Activated T-helper 17 cell treated with anti-CD3 and anti-CD28 coated beads, Interleukin-2, amount 50 U/mL, for 72 hours (primary cell): ENCODE measurements at places on chromosomes 7 and 10.

- ATAC-seq = no peak
Observed at GRCh38 chr7:101106386-101106785, 20.5 kb upstream of the SERPINE1 start.

- no peak for ATAC-seq
Observed at GRCh38 chr10:7826971-7827370, 8.7 kb downstream of the TAF3 start.

DNA sequence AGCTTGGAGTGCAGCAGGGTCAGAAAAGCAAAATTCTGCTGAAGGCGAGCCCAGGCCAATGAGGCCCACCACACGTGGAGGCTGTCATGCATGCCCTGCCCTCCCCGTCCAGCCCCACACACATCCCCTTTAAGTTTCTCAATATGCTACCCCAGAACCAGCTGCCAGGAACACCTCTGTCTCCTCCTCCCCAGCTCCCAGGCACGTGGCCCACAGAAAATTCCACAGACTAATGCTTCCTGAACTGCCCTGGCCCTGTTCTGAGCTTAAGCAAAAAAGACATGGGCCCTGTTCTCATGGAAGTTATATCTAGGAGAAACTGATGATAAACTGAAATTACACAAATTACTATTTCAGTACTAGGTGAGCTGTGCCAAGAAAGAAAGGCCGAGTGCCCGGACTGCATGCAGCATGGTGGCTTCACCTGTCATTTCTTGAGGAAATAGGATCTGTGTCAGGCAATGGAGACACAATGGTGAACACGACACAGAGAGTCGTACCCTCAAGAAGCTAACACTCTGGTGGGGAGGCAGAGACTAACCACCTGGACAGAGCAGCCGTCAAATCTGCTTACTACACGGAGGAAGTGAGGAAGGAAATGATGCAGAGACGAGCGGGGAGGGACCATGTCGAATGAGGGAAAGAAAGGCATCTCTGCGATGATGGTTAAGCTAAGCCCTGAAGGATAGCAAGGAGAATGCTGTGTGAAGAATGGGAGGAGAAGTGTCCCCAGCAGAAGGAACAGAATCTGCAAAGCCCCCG, 44.5 kb downstream of the PODXL start:
- no peak for ATAC-seq

GRCh38 chr7:98976396-98977185, 98.3 kb downstream of the TRRAP start:
- no peak for ATAC-seq

DNA sequence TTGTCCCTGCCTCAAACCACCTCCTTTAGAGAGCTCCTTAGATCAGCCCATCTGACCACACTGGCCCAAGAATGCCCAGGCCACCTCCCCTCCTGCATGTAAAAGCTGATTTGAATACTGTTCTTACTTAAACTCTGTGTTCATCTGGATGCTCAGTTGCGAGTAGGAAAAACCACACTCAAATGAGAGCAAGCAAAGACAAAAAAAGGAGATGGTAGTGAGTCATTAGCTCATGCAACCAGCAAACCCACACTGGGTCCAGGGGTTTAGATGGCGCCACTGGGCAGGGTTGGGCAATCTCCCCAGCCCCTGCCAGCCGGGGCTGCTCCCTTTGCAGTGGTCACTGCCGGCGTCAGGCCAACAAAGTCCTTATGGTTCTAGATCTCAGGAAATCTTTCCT, 32.7 kb downstream of the TSPAN15 start:
- no peak for ATAC-seq

GRCh38 chr7:72336382-72336631, 75.8 kb downstream of the CALN1 start:
- no peak for ATAC-seq

DNA sequence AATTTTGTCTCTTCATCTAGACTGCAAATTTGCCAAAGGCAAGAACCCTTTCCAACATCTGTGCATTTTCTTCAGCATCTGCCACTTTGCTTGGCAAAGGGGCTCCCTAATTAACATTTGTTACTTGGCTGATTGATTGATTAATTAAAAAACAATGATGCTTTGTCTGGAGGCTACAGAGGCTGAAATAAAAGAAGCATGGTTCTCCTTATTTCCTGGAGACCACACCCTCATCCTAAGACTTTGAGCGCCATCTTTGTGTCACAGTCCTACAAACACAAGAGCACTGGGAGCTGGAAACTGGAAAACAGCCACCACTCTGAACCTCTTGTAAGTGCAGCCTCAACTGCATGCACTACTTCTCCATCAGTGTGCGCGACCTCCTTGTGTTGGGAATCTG, 189.2 kb downstream of the C7orf25 start:
- ATAC-seq = no peak

DNA sequence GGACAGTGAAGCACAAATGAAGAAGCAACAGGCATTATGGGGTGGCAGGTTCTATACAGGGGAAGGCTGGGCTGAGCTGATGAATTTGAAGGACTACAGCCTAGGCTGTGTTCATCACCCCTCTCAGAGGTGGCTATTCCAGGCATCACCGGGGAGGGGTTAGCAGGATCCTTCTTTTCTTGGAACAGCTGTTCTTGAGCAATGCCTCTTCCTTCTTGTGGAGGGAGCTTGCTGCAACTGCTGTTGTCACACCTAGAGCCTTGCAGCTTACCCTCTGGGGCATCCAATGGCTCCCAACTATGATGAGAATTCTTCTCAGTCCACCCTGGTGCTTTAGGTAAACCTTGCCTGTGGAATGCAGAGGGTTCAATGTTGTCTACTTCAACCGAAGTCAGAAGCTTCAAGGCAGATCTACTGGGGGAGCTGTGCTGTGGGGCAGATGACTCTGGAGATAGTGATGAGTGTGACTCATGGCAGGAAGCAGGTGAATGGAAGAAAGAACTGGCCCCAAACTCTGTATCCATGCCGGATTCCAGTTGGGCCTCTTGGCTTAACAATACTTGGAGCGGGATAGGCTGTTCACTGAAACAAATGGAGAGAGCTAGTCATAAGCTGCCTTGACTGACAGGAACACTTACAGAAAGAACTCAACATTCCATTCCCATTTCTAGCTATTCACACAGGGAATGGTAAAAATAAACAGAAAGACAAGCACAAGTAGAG, 21.5 kb upstream of the PPP3CB start:
- no peak for ATAC-seq

DNA sequence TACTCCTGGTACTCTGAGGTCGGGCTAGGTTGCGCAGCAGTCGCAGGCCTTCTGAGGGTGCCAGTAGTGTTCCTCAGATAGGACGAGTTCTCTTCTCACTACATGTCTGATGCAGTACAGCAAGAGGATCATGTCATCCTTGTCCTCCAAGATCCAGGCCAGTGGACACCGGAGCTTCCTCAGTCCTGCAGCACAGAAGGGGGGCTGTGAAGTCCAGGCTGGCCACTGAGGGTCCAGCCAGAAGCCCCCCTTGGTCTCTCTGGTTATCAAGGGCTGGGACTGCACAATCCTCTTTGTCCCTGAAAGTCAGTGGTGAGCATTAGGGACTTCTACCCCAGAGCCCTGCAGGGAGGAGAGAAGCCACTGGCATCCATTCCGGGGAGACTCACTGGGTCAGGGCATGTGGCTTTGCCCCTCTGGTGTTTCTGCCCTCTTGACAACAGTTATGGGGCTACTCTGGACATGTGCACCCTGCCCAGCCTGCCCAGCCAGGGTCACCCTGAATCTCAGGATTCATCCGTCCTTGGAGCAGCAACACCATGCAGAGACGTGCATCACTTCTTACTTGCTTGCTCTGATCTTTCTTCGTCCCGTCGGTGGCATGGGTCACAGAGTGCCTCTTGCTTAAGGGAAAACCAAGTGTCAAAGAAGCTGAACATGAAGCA, 125.7 kb downstream of the ADCY1 start:
- no peak for ATAC-seq

DNA sequence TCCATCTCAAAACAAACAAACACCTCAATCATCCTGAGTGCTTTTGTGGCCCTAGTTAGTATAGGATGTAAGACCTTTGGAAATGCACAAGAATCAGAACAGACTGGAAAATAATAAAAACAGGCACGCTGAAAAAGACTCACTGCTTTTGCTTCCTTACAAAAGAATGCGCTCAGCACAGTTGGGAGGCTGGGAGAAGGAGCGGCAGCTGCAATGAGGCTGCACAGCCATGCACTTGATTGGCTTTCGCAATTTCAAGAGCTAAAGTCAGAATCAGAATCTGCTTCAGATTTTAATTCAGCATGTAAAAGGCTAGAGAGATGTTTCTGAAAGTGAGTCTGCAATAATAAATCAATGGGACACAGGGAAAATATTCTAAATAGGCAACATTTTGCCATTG, 97.2 kb downstream of the FRMD4A start:
- ATAC-seq = no peak

- ATAC-seq = no peak
Observed at GRCh38 chr7:45590679-45591057, 16.5 kb downstream of the ADCY1 start.

GRCh38 chr10:86139066-86139657, 227.4 kb downstream of the GRID1 start:
- peak; percentile 20 for ATAC-seq

DNA sequence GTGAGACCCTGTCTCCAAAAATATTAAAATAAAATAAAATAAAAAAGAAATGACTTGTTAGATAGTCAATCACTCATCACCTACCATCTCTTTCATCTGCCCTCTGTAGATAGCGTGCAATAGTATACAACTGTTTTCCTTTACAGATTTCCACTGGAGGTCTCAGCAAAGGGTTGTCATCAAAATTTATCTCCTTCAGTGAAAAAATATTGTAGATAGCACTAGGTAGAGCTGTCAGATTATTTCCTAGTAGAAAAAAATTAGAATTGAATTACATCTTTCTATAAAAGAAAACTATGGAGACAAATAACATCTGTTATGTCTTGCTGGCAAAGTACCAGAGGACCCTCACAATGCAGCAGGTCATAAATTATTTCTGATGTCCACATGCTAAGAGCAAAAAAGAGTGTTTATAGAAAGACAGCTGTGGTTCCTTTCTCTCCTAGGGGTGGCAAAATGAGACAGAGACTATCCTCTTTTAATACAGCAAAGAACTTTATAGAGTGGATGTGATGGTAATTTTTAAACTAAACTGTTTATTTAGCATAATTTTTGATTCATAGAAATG, 16.3 kb upstream of the CYP51A1 start:
- no peak for ATAC-seq

- ATAC-seq = no peak
Observed at GRCh38 chr10:11563936-11564335, 47.5 kb downstream of the USP6NL start.

- ATAC-seq = no peak
Observed at GRCh38 chr10:119715628-119716505, 10.0 kb upstream of the INPP5F start.

DNA sequence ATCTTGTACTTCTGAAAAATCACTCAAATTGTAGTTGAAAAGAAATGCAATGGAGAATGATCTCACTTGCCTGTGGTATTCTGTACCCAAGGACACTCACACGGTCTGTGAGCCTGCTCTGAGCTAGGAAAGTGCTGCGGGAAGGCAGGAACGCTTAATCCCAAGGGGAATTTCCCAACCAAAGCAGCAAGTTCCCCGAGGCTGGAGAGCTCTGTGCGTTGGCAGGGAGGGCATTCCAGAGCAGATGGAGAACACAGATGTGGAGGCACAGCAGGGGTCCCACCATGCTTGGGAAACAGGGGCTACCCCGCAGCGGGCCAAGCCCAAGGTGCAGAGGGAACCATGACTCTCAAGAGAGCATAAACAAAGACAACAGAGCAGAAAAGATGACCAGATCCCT, 13.6 kb downstream of the SVIL start:
- ATAC-seq = no peak

DNA sequence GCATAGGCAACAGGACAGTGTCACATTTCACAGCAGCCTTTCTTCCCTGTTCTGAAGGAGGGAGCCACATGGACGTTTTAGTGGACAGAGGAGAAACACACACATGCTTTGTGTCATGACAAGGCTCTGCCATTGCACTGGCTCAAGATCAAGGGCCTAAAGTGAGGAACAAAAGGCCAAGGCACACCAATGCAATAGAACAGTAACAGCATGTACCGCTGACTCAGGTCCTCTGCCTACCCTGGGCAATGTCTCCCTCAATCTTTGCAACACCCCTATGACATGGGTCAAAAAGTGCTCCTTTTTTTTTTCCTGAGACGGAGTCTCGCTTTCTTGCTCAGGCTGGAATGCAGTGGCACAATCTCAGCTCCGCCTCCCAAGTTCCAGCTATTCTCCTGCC, 57.8 kb upstream of the SDK1 start:
- ATAC-seq = no peak

GRCh38 chr7:2504889-2505375, 14.6 kb upstream of the LFNG start:
- ATAC-seq = no peak

GRCh38 chr10:104028146-104028545, 57.5 kb downstream of the COL17A1 start:
- ATAC-seq = peak; percentile 86

- ATAC-seq = no peak
Observed at GRCh38 chr10:86968271-86968993, at the start of gene ADIRF. Gene ADIRF (plus strand): TSS chr10:86968482. CDS start chr10:86968545, 63 bp downstream.

DNA sequence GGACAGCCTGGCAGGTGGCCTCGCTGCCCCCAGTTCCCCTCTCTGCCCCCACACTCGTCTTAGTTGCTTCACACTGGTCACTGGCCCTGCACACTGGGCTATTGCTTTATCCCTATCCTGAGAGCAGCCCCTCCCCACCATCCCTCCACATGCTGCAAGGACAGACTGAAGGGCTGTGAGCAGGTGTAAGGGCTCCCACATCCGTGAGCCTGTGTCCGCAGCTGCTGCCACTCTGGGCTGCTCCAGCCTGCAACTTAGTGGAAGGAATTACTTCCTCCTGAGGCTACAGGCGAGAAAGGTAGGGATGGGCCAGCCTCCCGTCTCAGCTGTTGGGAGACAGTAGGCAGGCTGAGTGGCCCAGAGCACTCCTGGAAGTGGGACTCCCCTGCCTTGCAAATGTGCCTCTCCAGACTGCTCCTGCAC, 3.8 kb downstream of the RARRES2 start:
- no peak for ATAC-seq

DNA sequence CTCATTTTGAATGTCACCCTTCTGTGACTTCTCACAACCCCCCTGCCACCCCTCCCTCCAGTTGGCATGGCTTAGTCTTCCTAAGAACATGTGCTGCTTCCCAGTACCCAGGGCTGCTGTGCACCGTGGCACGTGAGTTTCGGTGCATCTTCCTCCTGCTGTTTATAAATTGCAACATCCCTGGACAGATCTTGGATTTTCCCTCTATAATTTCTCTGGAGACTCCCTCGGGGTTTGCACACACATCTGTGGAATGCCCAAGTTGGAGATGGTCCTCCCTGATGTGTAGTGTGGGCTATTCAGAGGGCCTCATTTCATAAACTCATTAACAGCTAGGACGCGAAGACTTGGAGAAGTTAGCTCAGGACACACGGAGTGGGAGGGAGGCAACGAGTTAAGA, 52.9 kb downstream of the IKZF1 start:
- ATAC-seq = no peak

DNA sequence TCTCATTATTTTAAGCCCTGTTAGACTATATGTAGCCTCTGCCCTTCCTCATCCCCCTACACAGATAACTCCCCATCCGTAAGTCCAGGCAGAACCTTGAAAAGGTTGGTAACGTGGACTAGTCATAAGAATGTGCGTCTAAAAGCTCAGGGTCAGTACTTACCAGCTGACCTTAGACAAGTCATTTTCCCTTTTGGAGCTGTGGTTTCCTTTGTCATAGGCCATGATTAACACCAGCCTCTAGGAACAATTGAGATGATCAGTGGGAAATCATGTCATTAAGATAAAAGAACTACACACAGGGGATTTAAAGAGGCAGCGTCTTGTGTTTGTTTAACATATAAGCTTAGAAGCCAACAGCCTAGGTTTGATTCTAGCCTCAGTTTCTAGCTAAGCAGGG, 6.9 kb upstream of the UNC5B start:
- no peak for ATAC-seq
